ENCODE measurements at places on chromosomes 16 and 17.

DNA sequence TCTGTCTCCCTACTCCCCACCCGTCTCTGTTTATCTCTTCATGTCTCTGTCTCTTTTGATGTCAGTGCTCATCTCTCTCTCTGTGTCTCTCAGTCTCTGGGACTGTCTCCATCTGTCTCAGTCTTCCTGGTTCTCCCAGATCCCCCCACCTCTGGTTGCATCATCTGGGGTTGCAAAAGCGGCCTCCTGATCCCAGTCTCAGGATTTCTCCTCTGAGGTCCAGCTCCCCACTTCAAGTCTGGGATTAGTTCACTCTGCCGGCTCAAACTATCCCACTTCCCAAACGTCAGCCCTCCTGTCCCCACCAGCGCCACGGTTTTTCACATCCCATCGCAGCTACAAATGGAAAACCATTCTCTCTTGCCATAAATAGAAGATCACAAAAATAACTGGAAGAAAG is 9.0 kb downstream of the TEKT5 start:
- DNase-seq, result no peak

DNA sequence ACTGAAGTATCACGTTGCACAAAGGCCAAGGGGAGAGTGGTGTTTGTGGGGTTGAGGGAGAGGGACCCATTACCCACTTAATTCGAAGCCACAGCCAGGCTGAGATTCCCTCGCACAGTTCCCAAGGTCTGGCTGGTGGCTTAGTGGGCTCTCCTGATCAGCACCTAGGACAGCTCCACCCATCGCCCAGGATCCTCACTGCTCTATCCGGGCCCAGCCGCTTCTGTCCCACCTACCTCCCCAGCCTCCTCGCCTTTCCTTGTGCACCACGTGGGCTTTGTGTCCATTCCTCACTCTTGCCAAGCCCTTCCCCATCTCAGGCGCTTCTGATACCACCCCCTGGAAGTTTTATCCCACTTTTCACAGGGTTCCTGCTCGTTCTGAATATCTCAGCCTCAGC is 163.5 kb downstream of the CCT6B start:
- no peak for DNase-seq

DNA sequence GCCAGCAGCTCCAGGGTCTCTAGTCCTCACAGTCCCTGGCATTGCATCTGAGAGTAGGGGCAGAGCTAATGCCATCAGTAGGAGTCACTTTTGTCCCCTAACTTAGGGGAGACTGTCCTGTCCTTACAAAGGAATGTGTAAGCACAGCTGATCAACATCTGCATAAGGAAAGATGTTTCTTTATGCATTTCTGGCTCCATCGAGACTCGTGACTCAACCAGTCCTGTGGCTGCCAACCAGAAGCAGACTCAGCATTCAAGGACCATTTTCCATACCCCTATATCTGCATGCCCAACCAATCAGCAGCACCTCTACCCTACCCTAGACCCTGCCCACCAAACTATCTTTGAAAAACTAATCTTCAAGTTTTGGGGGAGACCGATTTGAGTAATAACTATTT is 8.2 kb upstream of the MPP2 start:
- no peak for DNase-seq

GRCh38 chr17:67090341-67090740 is 46.0 kb downstream of the CACNG1 start:
- DNase-seq, result no peak

DNA sequence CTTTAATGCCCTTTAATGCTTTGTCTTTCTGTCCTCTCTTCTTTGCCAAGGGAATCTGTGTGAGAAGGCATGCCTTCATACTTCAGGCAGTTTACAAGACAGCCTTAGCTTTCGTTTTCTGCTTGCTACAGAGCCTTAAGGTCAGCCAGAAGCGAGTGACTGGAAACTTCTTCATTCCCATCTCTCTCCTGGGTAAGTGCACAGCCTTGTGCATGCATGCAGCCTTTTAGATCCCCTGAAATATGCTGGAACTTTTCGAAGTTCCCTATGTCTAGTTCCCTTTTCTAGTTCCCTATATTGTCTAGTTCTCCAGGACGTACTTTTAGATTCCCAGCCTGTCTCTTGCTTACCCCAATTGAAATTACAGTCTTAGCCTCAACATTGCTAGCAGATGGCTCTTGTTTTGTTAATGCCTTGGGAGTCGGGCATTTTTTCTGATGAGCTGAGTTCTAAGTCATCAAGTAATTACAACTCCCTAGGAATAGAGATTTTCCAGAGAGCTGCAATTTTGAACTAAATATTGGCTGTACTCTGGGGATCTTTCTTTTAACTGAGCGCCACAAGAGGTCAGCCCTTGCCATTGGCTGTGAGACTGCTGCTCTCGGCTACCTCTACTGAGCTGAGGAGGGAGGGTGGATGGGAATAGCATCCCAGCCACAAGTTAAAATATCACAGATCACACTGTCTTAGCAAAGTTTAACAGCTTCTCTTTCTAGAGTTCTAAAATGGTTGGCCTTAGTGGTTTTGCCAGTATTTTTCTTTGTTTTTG is 22.7 kb upstream of the PPM1D start:
- DNase-seq, result no peak
